G401 (cell line): ENCODE measurements at places on chromosomes 5 and 9. TPM values are rescaled to one million over a fixed set of nuclear protein-coding genes. Genes with fewer than 3 reads are reported as not detected.
A peak's percentile ranks its signal among the peaks of the same experiment; 100 is the strongest.

- no peak for DNase-seq
These were observed 66.4 kb downstream of the PSMB7 start for GRCh38 chr9:124348831-124349230.

DNA sequence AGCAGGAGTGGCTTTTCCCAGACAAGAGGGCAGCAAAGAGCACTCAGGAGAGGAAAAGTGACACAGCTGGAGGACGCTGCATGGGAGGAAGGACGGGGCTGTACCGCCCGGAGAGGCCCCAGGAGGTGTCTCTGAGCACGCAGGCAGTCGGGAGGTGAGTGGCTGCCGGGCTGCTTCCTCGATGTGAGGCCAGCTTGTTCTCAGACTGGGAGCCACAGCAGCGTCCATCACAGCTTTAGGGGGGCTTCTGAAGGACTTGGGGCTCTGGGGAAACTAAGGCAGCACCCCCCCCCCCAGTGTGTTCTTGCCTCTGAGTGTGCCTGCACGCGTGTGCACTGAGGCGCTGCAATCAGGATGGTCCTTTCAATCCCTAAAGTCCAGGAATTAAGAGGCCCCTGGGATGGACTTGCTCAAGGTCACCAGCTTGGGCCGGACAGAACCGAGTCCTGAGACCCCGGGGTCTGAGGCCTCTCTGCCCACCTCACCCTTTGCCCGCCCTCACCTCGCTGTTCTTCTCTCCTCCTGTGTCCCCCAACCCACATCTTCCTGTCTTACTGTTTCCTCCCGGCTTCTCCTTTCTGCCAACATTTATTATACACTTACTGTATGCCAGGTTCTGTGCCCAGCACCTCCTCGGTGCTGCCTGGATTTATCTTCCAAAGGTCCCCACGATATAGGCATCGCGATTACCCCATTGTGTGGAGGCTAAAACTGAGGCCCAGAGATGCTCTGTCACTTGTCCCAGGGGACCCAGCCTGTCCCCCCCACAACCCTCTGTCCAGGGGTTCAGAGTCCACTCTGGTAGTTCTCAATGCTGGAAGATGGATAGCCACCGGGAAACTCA is 32.9 kb downstream of the FAM163B start:
- no peak for DNase-seq

GRCh38 chr9:93464395-93464794 is 11.0 kb upstream of the FAM120AOS start:
- no peak for DNase-seq

- no peak for DNase-seq
These were observed 31.4 kb downstream of the CAMK2A start for GRCh38 chr5:150258130-150258529.

GRCh38 chr9:95202076-95202681 is 115.3 kb downstream of the FANCC start:
- DNase-seq: no peak

DNA sequence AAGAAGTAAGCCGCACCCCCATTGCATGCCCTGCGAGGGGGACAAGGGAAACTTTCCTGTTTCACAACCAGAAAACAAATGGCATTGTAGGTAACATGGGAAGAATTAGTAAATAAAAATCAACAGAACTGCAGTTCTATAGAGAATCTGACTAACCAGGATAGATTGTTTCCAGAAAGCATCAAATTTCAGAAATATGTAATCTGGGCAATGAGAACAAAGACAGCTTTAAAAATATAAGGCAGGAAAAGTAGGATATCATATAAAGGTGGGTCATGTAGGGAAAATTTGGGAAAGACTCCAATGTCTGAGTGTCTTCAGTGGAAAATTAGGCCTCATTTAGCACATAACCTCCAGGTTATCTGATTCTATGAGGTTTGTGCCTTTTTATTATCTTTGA is 58.3 kb upstream of the RANBP6 start:
- no peak for DNase-seq

- no peak for DNase-seq
These were observed 48.6 kb downstream of the UGCG start for GRCh38 chr9:111945216-111945615.

DNA sequence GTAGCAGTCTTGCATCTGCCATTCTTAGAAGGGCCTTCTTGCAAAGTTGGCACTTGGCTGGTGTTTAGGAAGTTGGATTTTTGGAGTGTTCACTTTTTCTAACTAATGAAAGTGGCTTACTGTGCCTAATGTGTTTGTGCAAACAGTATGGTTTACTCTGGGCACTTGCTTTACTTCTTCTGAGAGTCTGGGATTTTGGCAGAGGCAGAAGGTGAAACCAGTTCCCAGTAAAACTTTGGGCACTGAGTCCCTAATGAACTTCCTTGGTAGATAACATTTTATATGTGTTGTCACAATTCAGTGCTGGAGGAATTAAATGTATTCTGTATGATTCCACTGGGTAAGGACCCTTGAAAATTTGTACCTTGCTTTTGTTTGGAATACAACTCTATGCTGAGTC is 155.7 kb downstream of the FAM170A start:
- no peak for DNase-seq

- no peak for DNase-seq
These were observed 68.1 kb upstream of the ERBIN start for GRCh38 chr5:65858316-65858715.

GRCh38 chr9:106918825-106919509 is 56.0 kb downstream of the ZNF462 start:
- peak; percentile 36 for DNase-seq

GRCh38 chr5:619444-619843 is 7.3 kb downstream of the CEP72 start:
- no peak for DNase-seq

DNA sequence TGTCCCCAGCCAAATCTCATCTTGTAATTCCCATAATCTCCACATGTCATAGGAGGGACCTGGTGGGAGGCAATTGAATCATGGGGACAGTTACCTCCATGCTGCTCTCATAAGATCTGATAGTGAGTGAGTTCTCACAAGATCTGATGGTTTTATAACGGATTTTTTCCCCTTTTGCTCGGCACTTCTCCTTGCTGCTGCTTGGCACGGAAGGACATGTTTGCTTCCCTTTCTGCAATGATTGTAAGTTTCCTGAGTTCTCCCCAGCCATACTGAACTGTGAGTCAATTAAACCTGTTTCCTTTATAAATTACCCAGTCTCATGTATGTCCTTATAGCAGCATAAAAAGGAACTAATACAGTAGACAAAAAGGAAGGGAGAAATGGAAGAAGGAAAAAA is 76.7 kb upstream of the CCNG1 start:
- no peak for DNase-seq

DNA sequence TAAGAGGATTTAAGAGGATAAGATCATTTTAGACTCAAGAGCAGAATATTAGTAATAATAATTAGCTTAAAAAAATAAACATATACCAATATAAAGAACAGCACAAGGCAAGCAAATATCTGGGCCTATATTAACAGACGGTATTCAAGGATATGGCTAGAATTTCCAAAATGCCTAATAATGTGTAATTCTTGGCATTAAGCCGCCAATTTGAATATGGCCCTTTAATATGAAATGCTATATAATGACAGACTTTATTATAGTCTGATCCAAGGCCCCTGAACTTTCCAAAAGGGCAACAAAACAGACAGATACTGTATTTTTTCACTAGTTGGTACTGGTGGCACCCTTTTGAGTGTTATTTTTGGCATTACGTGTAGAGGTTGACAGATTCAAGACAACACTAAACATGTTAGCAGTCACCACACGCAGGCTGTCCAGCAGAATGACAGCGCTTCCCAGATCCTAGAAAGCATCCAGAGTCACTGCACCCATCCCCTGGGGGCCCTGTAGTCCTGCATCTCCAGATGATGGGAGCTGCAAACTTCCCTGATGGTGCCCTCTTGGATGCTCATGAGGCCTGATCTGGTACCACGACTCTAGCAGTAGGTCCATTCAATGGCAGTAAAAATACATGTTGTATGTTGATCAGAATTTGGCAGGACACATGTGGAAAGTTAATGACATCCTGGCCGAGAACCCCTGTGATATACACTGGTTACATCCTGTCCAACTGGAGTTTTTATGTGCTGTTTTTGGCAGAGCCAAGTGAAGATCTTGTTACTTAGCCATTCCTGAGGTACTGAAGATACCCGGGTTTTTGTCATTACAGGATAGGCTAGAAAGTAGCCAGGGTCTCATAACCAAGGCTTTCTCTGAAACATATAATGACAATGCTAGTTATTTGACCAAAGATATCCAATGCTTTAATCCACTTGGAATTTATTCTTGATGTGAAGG is 1.7 kb upstream of the ABL1 start:
- DNase-seq: no peak

DNA sequence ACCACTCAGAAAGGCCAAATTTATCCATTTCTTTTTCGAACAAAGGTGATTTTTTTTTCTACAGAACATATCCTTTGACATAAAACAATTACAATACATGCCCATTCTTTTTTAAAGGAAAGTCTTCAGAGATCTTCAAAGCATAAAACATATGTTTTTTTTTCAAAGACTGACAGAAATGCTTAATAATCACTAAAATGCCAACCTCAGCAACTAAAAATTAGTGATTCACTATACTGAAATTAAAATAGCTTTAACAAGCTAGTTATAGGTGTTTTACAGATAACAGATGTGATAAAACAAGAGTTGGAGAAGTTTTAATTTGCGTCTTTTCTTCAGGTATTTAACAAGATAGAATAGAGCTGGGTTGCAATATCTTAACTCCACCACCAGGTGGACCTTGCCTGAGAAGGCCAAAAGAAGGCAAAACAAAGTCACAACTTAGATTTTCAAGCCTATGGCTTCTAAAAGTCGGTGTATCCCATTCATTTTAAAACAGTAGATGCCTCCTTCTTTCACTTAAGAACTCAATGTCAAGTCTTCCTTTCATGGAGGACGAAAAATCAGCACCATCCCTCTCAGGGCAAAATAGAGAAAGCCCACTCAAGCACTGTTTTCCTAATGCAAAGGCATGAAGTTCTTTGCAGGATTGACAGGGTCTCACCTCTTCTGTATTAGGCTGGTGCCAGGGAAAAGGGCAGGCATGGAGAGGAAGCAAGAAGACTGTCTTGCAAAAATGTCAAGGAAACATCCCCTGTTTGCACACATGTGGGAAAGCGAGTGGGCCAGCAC is 31.1 kb upstream of the CPLX2 start:
- no peak for DNase-seq

GRCh38 chr9:88748566-88749261 is 213.7 kb downstream of the NXNL2 start:
- no peak for DNase-seq

DNA sequence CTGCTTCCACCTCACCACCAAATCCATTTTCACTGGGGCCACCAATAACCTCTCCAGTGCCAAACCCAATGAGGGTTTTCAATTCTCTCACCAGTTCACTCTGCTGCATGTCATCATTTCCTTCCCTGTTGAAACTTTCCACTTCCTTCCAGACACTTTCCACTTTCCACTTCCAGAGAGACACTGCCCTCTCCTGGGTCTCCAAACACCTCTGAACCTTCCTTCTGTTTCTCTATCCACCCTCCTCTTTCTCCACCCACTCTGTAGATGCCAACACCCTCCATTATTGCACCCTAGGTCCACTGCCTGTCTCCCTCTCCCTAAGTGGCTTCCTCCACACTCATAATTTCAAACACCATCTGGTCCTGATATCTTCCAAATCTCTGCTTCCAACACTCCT is 39.6 kb downstream of the PDE6A start:
- peak; percentile 7 for DNase-seq

DNA sequence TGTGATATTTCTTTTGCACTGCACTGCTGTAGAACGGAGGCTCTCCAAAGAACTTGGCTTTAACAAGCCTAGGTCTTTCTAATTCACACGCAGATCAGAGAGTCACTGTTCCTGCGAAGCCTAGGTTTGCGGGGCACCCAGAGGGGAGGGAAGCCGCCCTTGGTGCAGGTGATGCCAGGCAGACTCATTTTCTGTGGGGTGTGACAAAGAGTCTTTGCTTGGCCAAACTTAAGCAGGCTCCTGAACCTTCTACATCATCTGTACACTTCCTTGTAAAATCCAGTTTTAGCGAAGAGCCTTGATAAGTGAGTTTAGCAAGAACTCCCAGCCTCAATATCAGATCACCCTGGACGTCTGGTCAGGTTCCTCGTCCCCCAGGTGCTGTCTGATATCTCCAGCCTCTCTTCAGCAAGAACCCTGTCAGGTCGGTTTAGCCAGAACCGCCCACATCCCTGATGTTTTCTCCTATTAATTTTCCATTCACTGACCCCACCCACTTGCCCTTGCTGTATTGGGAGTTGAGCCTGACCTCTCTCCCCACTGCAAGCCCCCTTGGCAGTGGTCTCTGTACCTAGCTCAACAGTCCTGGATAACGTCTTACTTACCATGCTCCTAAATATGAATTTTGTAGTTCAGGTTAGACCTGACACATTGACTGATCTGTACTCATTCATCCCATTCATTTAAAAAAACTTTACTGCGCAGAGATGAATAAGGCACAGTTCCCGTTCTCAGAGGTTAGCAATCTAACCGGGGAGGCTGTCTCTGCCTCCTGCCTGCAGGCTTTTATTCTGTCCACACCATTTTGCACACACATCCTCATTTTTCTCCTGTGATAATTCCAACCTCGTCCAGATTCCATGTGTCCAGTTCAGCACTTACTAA is 880 bp upstream of the UBAC1 start:
- DNase-seq: peak; percentile 18

- DNase-seq: no peak
These were observed 85.8 kb upstream of the IL6ST start for GRCh38 chr5:56080375-56081052.

DNA sequence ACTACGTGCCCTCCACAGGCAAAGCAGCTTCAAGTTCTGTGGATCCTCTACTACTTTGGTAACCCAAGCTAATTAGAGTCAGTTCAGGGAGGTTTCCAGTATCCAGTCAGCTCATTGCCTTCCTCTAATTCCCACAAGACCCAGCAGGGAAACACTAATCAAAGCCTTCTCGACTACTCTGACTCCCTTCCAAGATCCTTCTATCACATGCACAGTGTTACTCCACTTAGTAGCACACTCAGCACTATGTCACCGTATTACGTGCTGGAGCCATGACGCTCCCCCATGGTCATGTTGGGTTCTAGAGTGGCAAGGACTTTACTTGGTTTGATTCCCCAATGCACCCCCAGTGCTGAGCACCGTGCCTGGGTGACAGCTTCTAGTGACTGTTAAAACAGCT is 53.0 kb downstream of the DCP2 start:
- DNase-seq: no peak

The ENTPD8 gene
- 1.6 and 1.9 TPM in 2 replicates for total RNA-seq

The PCDHGB3 gene
- not detected in 2 replicates for total RNA-seq

The DMGDH gene
- total RNA-seq: not detected in 2 replicates

The WDR31 gene
- 1.9 and 3.3 TPM in 2 replicates for total RNA-seq

The FBXW5 gene
- 118 and 124 TPM in 2 replicates for total RNA-seq

The TAL2 gene
- total RNA-seq: not detected in 2 replicates

The BNC2 gene
- 3.1 and 5.0 TPM in 2 replicates for total RNA-seq

The DNAI1 gene
- not detected in 2 replicates for total RNA-seq

The CBY3 gene
- not detected in 2 replicates for total RNA-seq

The FOXD4L3 gene
- total RNA-seq: not detected in 2 replicates

The GHR gene
- not detected in 2 replicates for total RNA-seq

The ZDHHC11B gene
- 0.31 TPM in 1 of 2 replicates, not detected in the other for total RNA-seq

The SPINK4 gene
- total RNA-seq: not detected in 2 replicates

The PDZD2 gene
- total RNA-seq: 4.6 and 9.3 TPM in 2 replicates
